ENCODE measurements at places on chromosomes 3 and 15.
A peak's percentile ranks its signal among the peaks of the same experiment; 100 is the strongest.

GRCh38 chr15:82647045-82647834 is at the start of gene CPEB1:
TSS of gene CPEB1 (minus strand) at chr15:82647363. CDS start at chr15:82628459, 18,904 bp downstream.
- no peak for DNase-seq

- no peak for DNase-seq
Observed at GRCh38 chr3:39141171-39141995, 12.0 kb downstream of the CSRNP1 start.

GRCh38 chr3:183844606-183845005 is 19.2 kb upstream of the MAP6D1 start:
- no peak for DNase-seq

DNA sequence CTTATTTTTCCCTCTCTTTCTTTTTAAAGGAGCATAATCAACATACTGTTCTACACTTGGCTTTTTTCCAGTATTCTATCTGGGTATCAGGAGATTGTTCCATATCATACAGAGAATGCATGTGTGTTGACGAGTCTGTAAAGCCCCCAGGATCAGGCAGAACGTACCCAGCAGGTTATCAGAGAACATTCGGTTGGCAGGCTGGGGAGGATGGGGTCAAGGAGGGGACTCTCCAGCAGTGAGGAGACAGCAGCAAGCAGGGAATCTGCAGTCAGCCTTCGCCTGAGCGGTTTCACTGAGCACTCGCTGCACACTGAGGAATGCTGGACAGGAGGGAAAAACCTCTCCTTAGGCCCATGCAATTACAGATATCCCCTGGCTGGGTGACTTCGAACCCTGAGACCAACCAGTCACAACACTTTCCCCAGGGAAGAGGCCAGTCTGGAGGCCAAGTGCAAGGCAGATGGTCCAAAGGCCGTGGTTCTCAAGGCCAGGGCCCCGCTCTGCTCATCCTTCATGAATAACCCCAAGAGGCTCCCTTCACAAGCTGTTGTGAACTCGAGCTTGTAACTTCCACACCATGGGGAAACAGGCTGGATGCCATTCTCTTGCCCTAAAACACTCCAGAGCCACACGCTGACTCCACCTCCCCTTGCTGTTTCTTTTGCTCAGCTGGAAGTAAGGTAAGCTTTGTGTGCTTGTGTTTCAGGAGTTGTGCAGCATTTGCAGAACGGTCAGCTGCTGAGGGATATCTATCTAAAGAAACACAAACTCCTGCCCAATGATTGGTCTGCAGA is 60.1 kb downstream of the PXYLP1 start:
- DNase-seq = no peak

GRCh38 chr15:77287385-77287784 is 132.5 kb downstream of the PEAK1 start:
- DNase-seq = no peak

DNA sequence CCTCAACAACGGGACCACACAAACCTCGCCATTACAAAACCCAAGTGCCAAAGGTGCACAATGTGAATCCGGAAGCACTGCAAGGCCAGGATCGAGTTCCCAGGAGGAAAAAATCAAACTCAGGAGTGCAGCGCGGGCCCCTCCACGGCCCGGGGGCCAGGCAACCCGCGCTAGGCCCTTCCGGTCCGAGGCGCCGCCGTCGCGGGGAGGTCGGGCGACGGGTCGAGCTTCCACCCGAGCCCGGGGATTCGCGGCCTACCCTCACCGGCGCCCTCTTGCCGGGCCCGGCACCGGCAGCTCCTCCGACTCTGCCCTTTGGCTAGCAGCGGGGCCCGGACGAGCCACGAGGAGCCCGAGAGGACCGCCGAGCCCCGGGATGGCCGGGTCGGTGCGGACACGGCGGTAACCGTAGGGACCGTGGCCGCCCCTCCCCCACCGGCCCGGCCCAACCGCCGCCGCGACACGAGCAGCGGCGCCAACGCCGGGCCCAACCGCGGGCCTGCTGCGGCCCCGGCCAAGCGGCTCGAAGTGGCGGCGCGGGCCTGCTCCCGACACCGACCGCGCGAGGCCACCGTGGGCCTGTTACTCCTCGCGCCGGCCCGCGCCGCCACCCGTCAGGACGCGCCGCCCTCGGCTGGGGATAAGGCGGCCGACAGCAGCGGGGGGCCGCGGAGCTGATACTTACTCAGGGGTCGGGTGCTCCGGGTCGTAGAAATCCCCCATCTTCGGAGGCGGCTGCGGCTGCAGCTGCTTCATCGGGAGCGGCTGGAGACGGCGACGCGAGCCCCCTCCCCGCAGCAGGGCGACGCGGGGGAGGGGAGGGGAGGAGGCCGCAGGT is 525 bp downstream of the SETD2 start:
- peak; percentile 15 for DNase-seq

GRCh38 chr15:27699699-27700098 is 399.4 kb downstream of the OCA2 start:
- DNase-seq = no peak

GRCh38 chr3:190371152-190371551 is 16.8 kb upstream of the CLDN16 start:
- DNase-seq = no peak

DNA sequence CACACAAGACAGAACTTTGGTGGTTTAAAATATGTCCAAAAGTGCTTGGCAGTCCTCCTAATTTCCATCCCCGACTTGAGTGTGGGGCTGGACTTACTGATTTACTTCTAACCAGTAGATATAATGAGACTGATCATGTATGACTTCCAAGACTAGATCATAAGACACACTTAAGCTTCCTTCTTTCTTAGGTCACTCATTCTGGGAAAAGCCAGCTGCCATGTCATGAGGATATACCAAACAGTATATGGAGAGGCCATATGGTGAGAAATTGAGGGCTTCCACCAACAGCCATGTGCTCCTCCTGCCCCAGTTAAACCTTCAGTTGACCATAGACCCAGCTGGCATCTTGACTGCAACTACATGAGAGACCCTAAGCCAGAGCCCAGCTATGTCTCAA is 282.8 kb upstream of the PROK2 start:
- no peak for DNase-seq

DNA sequence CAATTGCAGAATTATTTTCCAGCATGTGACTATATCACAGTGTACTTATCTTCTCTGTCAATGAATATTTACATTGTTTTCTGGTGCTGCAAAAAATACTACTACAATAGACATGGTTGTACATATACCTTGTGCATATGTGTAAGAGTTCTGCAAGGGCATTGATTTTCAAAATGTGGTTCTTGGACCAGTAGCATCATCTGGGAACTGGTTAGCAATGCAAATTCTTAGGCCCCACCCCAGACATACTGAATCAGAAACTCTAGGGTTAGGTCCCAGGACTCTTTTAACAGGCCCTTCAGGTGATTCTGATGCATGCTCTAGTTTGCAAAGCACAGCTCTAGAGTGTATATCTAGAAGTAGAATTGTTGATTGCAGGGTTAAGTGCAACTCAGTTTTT is 292.3 kb downstream of the ZNF621 start:
- DNase-seq = no peak

GRCh38 chr15:49315391-49315823 is 107.6 kb upstream of the FGF7 start:
- no peak for DNase-seq

GRCh38 chr3:143822374-143822773 is 25.9 kb downstream of the SLC9A9 start:
- no peak for DNase-seq

DNA sequence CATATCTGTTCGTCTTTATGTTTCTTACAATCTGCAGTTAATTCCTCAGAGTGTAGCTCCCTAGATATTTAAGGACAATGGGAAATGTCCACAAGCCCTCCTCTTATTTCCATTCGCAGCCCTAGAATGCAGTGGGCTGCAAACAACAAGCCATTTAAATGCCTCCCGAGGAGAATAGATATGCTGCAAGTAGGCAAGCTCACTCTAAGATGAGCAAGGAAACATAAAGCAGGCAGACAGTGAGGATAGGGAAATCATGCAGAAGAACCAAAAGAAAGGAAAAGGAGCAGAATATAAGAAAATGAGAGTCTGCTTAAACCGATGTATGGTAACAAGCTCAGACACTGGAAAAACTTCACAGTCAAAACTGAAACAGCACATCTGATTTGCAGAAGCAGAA is 561.9 kb downstream of the GBE1 start:
- no peak for DNase-seq

GRCh38 chr3:118710532-118710931 is 324.1 kb downstream of the IGSF11 start:
- no peak for DNase-seq
